Osteoblast (primary cell): ENCODE measurements at places on chromosomes 11 and 22. TPM values are rescaled to one million over a fixed set of nuclear protein-coding genes. Genes with fewer than 3 reads are reported as not detected.
A peak's percentile ranks its signal among the peaks of the same experiment; 100 is the strongest.

- DNase-seq: peak; percentile 95
Measured at GRCh38 chr22:23256986-23257888, 76.9 kb downstream of the BCR start.

DNA sequence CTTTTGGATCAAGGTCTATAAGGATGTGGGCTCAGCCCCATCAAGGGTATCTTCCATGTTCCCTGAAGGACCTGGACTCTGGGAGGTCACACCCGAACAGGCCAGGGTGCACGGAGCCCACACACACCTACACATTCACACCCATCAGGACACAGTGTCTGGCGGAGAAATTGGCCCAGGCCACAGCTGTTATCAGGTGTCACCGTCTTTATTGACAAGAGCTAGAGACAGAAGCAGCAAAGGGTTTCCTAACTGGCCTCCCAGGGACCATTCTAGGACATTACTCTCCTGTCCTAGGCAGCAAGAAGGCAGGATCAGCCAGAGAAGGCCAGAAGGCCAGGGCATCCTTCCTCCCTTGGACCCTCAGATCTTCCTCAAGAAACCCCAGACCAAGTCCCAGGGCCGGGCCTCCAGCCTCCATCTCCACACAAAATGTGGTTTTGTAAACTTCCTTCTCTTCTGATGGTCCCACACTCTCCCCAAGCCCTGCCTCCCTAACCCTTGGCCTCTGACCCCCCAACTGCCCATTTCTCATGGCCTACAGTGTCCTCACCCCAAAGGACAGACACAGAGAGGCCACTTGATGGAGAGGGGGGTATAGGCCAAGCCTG, 8.1 kb downstream of the SSTR3 start:
- peak; percentile 34 for DNase-seq

DNA sequence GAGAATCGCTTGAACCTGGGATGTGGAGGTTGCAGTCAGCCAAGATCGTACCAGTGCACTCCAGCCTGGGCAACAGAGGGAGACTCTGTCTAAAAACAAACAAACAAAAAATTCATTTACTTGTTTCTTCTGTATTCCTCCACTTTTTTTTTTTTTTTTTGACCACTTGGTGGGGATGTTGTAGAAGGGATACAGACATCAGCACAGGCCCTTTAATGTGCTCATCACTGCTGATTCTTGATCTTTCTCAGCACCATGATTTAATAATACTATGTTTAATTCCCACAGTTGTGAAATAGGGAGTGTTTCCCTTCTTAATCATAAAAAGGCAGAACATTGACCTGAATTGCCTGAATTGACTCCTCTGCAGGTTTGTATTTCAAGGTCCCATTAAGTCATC, 4.5 kb downstream of the TTC9C start:
- DNase-seq: no peak

GRCh38 chr11:122163053-122163819, 47.2 kb upstream of the BLID start:
- DNase-seq: peak; percentile 6

Gene UNC93B1
- 36.5 and 39.8 TPM in 2 replicates for total RNA-seq
